ENCODE measurements at places on chromosomes 2 and 18. TPM values are rescaled to one million over a fixed set of nuclear protein-coding genes. Genes with fewer than 3 reads are reported as not detected.

Gene REEP1
- 1.1 TPM for polyA plus RNA-seq

Gene GREB1
- 104 TPM for polyA plus RNA-seq

Gene REG3G
- polyA plus RNA-seq: 0.30 TPM

DNA sequence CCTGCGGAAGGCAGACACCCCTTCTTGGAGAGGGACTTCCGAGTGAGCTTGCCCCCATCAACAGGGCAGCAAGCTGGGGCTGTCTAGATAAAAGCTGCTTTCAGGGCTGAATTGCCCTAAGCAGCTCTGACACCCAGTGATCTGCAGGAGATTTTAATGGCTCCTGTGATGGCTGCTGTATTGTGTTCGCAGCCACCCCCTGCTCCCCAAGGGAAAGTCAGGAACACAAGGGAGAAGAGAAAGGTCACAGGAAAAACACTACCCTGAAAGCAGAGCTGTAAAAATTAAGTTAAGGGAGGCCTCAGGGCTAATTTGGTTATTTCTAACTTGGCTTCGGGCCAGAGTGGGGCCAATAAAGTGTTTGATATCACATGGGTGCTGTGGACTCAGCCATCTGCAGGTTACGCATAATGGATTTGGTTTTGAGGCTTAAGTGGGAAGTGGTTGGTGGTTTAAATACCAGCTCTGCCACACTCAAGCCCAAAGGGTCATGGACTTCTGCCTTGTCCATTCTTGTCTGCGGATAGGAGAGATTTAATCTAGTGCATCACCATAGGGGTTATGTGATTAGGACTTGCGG is 147.6 kb downstream of the CLIP4 start:
- H3K4me3 ChIP-seq: no peak overlapping the region
- H3K27me3 ChIP-seq: no peaks in the 10 kb centered on the region
- no peaks in the 10 kb centered on the region for H3K36me3 ChIP-seq
- no peak for DNase-seq
- no peak overlapping the region for H3K27ac ChIP-seq

- no peaks in the 10 kb centered on the region for H3K27me3 ChIP-seq
- H3K27ac ChIP-seq: no peak overlapping the region
- no peaks in the 10 kb centered on the region for H3K36me3 ChIP-seq
- H3K4me3 ChIP-seq: no peak overlapping the region
- no peak for DNase-seq
- peaks cover 2% of the 10 kb centered on the region for H3K4me1 ChIP-seq
Observed at GRCh38 chr2:223044092-223044836, 7.7 kb upstream of the KCNE4 start.

Gene LIPG
- 0.94 TPM for polyA plus RNA-seq

DNA sequence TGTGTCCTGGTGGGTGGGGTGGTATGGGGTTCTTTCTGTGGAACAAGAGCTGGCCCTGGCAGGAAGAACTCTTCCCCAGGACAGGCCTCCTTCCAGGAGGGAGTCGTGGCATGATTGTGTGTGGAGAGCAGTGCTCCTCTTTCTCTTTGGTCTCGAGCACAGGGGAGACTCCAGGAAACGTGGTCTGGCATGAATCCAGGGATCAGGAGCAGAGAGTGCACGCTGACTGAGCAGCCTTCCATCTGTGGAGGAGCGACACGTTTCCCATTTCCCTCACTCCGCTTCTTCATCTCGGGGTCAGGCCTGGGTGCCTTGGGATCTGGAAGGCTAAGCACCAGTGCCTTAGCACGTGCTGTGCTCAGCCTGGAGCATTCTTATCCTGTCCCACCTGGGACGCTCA is 132.0 kb upstream of the HDAC4 start:
- H3K36me3 ChIP-seq: no peaks in the 10 kb centered on the region
- no peak overlapping the region for H3K4me3 ChIP-seq
- no peak overlapping the region for H3K27ac ChIP-seq
- DNase-seq: no peak
- no peaks in the 10 kb centered on the region for H3K27me3 ChIP-seq

- no peaks in the 10 kb centered on the region for H3K36me3 ChIP-seq
- H3K4me3 ChIP-seq: no peak overlapping the region
- H3K4me1 ChIP-seq: no peaks in the 10 kb centered on the region
- DNase-seq: no peak
Observed at GRCh38 chr2:215609089-215610032, 173.5 kb upstream of the FN1 start.

DNA sequence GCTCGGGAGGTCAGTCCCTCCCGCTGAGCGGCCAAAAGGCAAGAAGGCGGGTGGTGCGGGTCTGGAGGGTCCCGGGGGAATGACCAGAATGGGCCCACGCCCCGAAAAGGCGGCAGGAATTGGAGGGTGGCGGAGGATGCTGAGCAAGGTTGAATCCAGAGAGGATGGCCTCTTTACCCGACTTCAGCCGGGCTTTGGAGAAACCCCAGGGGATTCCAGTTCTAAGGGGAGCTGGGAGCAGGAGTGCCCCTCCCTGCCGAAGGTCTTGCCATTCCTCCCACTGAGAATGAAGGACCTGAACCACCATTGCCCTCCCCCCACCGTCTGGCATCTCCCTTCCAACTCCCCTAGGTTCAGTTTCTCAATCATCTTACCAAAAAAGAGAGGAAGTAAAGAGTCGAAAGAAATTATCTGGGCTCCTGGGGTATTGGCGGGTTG is 38.9 kb upstream of the ATP6V1B1 start:
- H3K36me3 ChIP-seq: no peaks in the 10 kb centered on the region
- H3K4me3 ChIP-seq: no peak overlapping the region
- H3K27me3 ChIP-seq: no peaks in the 10 kb centered on the region
- no peak for DNase-seq
- H3K4me1 ChIP-seq: peaks cover 3% of the 10 kb centered on the region
- H3K27ac ChIP-seq: no peak overlapping the region

Measured in ovary (tissue), 10 donors.